ENCODE measurements at places on chromosomes 16 and 17. TPM values are rescaled to one million over a fixed set of nuclear protein-coding genes. Genes with fewer than 3 reads are reported as not detected.

DNA sequence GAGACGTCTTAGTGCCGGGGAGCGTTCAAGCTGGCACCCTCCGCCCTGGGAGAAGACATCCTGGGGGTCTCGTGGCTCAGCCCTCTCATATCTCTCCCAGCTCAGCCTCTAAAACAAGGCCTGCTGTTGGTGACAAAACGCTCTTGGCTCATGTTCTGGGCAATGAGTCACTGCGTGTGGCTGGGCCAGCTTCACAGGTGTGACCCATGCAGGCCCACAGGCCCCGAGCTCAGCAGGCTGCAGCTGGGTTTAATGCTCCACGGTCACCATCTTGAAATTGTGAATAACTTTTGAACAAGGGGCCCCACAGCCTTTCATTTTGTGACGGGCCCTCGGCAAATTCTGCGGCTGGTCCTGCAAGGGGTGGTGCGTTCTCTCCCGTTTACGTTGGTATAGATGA, 22.4 kb downstream of the GAA start:
- DNase-seq = no peak

GRCh38 chr16:84654238-84654637, 5.9 kb downstream of the KLHL36 start:
- DNase-seq = no peak

- no peak for DNase-seq
These were observed 49.6 kb upstream of the NKD1 start for GRCh38 chr16:50498431-50499155.

DNA sequence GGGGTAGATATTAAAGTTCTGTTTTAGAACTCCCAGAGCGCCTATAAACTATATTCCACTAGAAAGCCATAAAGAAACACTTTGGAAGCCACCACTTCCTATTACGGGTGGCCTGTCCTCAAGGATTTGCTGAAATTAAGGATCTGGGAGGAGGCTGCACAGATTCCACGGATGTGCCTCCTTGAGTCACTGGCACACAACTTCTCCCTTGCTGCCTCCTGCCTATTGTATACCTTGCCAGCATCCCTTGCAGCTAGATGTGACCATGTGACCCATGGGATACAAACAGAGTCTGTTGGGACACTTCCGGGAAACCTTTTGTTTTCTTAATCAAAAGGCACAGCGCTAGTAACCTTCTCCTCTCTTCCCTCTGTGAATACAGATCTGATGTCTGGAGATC, 263.0 kb downstream of the C16orf95 start:
- no peak for DNase-seq

GRCh38 chr17:17253406-17253805, 16.4 kb upstream of the FLCN start:
- no peak for DNase-seq

DNA sequence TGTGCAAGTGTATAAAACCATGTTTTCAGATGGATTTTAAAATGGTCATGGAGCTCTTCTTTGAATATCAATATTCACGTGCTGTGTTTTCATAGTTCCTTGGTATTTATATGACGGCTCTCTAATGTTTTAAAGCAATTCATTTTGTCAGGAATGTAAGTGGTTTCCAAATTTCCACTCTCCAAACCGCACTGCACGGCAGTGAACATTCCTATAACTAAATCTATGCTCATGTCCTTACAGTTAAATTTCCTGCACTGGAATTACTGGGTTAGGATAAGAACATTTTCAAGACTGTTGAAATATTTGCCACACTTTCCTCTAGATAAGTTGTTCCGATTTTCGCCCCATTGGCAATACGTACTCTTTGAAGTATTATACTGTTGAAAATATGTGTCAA, 398.9 kb downstream of the PMP22 start:
- no peak for DNase-seq

- DNase-seq = no peak
These were observed 39.7 kb upstream of the TBC1D3K start for GRCh38 chr17:37884516-37884915.

- no peak for DNase-seq
These were observed 275.3 kb downstream of the PARN start for GRCh38 chr16:14354561-14355351.

- DNase-seq = no peak
These were observed 148.1 kb downstream of the KCNJ2 start for GRCh38 chr17:70317421-70317820.

DNA sequence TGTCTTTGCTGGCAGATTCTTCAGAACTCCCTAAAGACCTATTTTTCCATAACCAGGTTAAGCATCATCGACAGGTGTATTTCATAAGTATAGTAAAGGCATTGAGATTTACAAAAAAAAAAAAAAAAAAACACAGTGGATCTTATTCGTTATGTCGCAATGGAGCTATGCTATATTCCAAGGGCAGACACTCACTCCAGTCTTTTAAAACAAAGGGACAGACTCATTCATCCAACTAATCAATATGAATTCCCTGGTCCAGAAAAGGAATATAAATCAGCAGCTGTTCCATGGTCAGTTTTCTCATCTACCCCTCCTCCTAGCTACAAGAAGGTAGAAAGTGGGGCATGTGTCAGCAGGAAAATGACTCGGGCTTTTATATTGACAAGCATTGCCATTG, 97.7 kb upstream of the MON1B start:
- DNase-seq = no peak

DNA sequence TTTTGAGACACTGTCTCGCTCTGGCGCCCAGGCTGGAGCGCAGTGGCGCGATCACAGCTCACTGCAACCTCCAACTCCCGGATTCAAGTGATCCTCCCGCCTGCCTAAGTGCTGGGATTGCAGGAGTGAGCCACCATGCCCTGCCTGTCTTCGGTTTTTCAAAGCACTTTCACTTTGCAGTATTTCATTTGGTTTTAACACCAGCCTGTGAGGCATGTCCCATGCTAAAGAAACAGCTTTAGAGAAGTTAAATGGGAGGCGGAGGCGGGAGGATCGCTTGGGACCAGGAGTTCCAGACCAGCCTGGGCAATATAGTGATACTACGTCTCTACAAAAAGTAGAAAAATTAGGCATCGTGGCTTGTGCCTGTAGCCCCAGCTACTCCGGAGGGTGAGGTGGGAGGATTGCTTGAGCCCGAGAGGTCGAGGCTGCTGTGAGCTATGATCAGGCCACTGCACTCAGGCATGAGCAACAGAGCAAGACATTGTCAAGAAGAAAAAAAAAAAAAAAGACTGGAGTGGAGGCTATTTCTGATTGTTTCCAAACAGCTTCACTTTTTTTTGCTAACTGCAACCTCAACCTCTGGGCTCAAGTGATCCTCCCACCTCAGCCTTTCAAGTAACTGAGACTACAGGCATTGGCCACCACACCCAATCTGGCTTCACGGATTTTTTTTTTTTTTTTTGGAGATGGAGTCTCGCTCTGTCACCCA, 1.3 kb downstream of the METTL23 start:
- DNase-seq = no peak

GRCh38 chr16:76882105-76882504, 308.9 kb upstream of the MON1B start:
- DNase-seq = no peak

GRCh38 chr17:67212714-67213417, 32.1 kb downstream of the HELZ start:
- DNase-seq = no peak

GRCh38 chr16:11536104-11536866, 50.4 kb downstream of the LITAF start:
- no peak for DNase-seq

DNA sequence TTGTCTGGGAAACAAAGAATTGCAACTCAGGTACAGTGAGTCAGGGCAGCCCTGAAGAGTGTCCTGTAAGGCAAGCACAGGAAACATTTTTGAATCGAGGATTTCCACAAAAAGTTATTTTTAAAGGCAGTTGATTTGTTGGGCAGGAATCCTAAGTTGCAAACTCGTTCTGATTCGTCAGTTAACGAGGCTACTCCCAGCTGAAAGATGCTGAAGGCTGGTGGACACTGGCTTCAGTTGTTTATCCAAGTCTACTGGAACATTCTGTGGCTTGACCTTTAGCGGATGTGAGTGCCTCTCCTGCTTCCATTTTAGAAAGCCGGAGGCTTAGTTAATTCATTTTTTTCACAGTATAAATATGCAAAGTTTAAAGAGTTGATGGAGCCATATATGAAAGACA, 84.2 kb downstream of the KCNJ12 start:
- DNase-seq = no peak

DNA sequence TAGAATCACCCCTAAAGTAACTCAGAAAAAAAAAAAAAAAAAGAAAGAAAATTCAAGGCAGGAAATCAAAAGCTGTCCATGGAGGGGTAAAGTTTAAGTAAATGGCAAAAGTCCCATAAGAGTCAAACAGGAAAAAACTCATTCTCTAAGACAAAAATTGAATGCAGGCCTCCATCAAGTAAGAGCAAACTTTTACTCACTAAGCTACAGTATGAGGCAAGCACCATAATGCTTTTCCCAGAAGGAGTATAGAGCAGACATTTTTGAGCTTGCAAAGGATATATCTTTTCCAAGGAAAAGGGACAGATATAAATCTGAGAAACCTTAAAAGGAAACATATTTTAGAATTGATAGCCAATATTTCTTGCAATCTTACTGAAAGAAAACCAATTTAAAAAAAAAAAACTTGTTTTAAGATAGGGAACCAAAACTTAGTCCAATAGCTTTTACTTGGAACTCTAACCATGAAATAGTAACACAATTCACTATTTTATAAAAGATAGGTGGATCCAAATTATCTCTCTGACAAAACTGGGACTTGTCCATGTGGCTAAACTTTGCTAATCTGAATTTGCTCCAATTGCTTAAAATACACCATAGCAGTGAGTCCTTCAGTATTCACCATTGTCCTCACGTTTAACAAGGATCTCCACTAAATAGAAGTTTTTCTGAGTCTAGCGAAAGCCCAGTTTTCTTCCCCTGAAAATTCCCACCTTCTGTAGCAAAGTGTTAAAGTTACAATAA, 99.8 kb downstream of the CDH11 start:
- DNase-seq = no peak

The CFAP97D1 gene
- 0.28 TPM for total RNA-seq

The KRTAP4-9 gene
- not detected for total RNA-seq

The TCAP gene
- 4,356 TPM for total RNA-seq

The PLLP gene
- total RNA-seq = 6.3 TPM

The GCGR gene
- not detected for total RNA-seq

The ZPBP2 gene
- not detected for total RNA-seq

The SLC46A1 gene
- total RNA-seq = 7.0 TPM

The CD300LG gene
- total RNA-seq = 29.2 TPM

The YBX2 gene
- 1.9 TPM for total RNA-seq

The DECR2 gene
- 8.6 TPM for total RNA-seq

The IGFALS gene
- not detected for total RNA-seq

The ZG16B gene
- 0.35 TPM for total RNA-seq

The MAZ gene
- total RNA-seq = 113 TPM

The PRSS21 gene
- total RNA-seq = not detected

The PRCD gene
- total RNA-seq = 10.2 TPM
